ENCODE measurements at places on chromosomes 1 and 21. TPM values are rescaled to one million over a fixed set of nuclear protein-coding genes. Genes with fewer than 3 reads are reported as not detected.

Gene RNU1-1
- total RNA-seq = 2,232 TPM

- H3K36me3 ChIP-seq = no peaks in the 10 kb centered on the region
- H3K4me1 ChIP-seq = no peaks in the 10 kb centered on the region
- H3K27ac ChIP-seq = no peak overlapping the region
- no peaks in the 10 kb centered on the region for H3K27me3 ChIP-seq
Measured at GRCh38 chr21:27201197-27201596, 234.3 kb upstream of the ADAMTS5 start.

Gene MATN1
- not detected for total RNA-seq

DNA sequence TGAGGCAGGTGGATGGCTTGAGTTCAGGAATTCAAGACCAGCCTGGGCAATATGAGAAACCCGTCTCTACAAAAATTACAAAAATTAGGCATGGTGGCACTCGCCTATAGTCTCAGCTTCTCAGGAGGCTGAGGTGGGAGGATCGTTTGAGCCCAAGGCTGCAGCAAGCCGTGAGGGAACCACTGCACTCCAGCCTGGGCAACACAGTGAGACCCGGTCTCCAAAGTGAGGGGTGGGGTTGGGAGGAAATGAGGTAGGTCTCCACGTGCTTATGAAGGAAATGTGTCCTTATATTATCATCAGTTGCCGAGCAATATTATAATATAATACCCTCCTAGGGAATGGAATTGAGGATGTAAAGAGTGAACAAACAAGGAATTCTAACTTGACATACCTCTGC is 2.7 kb downstream of the TMEM50B start:
- H3K27ac ChIP-seq = no peak overlapping the region
- peaks cover 26% of the 10 kb centered on the region for H3K4me1 ChIP-seq
- no peak for DNase-seq
- peaks cover 2% of the 10 kb centered on the region for H3K27me3 ChIP-seq
- H3K4me3 ChIP-seq = peak overlapping the region; percentile 4

GRCh38 chr21:41951876-41952567 is 1.8 kb downstream of the C2CD2 start:
- H3K27ac ChIP-seq = no peak overlapping the region
- H3K4me1 ChIP-seq = peaks cover 13% of the 10 kb centered on the region
- peaks cover 23% of the 10 kb centered on the region for H3K27me3 ChIP-seq

- no peak overlapping the region for H3K27ac ChIP-seq
- H3K36me3 ChIP-seq = no peaks in the 10 kb centered on the region
- H3K4me3 ChIP-seq = no peak overlapping the region
- no peak for DNase-seq
- H3K4me1 ChIP-seq = no peaks in the 10 kb centered on the region
Measured at GRCh38 chr1:194068446-194069167, 882.2 kb upstream of the B3GALT2 start.

- H3K27me3 ChIP-seq = no peaks in the 10 kb centered on the region
- DNase-seq = no peak
- no peak overlapping the region for H3K4me3 ChIP-seq
Measured at GRCh38 chr1:176989023-176989422, 175.5 kb downstream of the ASTN1 start.

- H3K4me3 ChIP-seq = no peak overlapping the region
- no peaks in the 10 kb centered on the region for H3K36me3 ChIP-seq
- DNase-seq = no peak
- no peaks in the 10 kb centered on the region for H3K27me3 ChIP-seq
- H3K4me1 ChIP-seq = peaks cover 6% of the 10 kb centered on the region
Measured at GRCh38 chr21:29181799-29182470, 51.5 kb downstream of the MAP3K7CL start.

Gene C4BPA
- not detected for total RNA-seq

GRCh38 chr1:1797731-1798341 is 19.6 kb upstream of the NADK start:
- no peaks in the 10 kb centered on the region for H3K27me3 ChIP-seq
- no peak for DNase-seq
- H3K27ac ChIP-seq = peak overlapping the region; percentile 52
- H3K4me3 ChIP-seq = no peak overlapping the region
- peaks cover 59% of the 10 kb centered on the region for H3K36me3 ChIP-seq

GRCh38 chr1:63975481-63975880 is 201.7 kb downstream of the ROR1 start:
- H3K4me3 ChIP-seq = no peak overlapping the region
- no peaks in the 10 kb centered on the region for H3K36me3 ChIP-seq
- peaks cover 2% of the 10 kb centered on the region for H3K27me3 ChIP-seq
- H3K4me1 ChIP-seq = no peaks in the 10 kb centered on the region

GRCh38 chr1:33971018-33971710 is 107.3 kb downstream of the HMGB4 start:
- no peaks in the 10 kb centered on the region for H3K27me3 ChIP-seq
- no peak overlapping the region for H3K4me3 ChIP-seq
- no peak overlapping the region for H3K27ac ChIP-seq
- no peak for DNase-seq
- no peaks in the 10 kb centered on the region for H3K4me1 ChIP-seq

GRCh38 chr1:172351346-172351745 is 69.1 kb upstream of the C1orf105 start:
- H3K4me3 ChIP-seq = no peak overlapping the region
- no peak overlapping the region for H3K27ac ChIP-seq
- no peak for DNase-seq
- peaks cover 20% of the 10 kb centered on the region for H3K4me1 ChIP-seq
- peaks cover 9% of the 10 kb centered on the region for H3K36me3 ChIP-seq
- no peaks in the 10 kb centered on the region for H3K27me3 ChIP-seq

DNA sequence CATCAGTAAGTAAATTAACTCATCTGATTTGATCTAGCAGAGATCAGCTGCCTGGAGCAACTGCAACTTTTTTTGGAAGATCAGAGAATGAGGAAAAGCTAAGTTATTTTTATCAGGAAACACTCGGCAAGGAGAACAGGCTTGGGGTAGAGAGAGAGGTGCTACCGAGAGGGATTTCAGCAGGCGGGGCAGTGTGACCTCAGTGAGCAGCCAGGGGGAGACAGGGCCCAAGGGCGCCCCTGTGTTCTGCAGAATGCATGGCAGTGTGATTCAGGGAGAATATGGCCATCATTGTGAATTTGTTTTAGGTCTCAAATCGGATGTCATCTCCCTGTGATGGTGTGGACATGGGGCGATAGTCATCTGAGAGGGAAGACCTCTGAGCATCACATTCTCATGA is 484.1 kb upstream of the VAMP3 start:
- DNase-seq = no peak
- peaks cover 4% of the 10 kb centered on the region for H3K27me3 ChIP-seq
- H3K36me3 ChIP-seq = no peaks in the 10 kb centered on the region
- no peaks in the 10 kb centered on the region for H3K4me1 ChIP-seq
- no peak overlapping the region for H3K27ac ChIP-seq
- H3K4me3 ChIP-seq = no peak overlapping the region

DNA sequence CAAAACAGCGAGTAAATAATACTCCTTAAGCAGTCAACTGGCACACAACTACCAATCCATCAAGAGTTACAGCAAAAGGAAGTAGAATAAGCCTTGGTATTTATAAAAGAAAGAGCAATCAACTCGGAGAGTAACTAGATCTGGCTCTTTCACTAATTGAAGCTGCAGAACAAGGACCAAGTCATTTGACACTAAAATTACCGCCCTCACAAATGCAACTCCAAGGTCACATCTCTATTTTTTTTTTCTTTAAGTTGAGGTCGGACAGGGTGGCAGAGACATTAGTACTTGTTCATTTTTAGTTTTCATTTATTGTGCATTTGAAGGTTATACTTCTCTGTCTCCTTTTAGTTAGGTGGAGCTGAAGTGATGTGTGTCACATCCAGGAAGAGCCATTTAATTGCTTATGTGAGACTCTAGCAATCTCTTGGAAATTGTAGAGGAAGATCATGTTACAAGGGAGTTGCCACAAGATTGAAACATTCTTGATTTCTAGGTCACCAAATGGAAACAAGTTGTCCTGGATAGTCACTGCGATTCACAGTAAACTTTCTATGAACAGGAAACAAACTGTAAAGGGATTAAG is 138.1 kb upstream of the ADAMTS5 start:
- H3K27ac ChIP-seq = no peak overlapping the region
- H3K36me3 ChIP-seq = no peaks in the 10 kb centered on the region
- no peaks in the 10 kb centered on the region for H3K4me1 ChIP-seq
- H3K27me3 ChIP-seq = no peaks in the 10 kb centered on the region

Gene OXCT2
- 0.47 TPM for total RNA-seq

- H3K27me3 ChIP-seq = no peaks in the 10 kb centered on the region
- no peak overlapping the region for H3K27ac ChIP-seq
- no peaks in the 10 kb centered on the region for H3K4me1 ChIP-seq
- no peak overlapping the region for H3K4me3 ChIP-seq
- H3K36me3 ChIP-seq = no peaks in the 10 kb centered on the region
Measured at GRCh38 chr1:78385744-78386462, 104.9 kb upstream of the PTGFR start.

DNA sequence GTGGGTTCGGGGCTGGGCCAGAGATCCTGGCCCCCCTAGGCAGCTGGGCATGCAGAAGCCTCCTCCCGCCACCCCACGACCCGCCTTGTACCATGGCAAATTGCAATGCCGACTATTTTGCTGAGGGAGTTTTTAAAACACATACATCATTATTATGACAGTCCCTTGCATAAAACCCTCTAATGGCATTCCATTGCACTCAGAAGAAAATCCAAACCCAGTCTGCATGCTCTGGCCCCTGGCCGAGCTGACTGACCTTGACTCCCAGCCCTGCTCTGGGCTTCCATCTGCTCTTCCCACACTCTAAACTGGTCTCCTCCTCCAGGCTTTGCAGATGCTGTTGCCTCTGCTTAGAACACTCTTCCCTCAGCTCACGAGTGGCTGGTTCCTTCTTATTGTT is 28.0 kb downstream of the PADI2 start:
- H3K36me3 ChIP-seq = no peaks in the 10 kb centered on the region
- H3K4me3 ChIP-seq = no peak overlapping the region
- H3K4me1 ChIP-seq = no peaks in the 10 kb centered on the region
- no peak overlapping the region for H3K27ac ChIP-seq
- H3K27me3 ChIP-seq = no peaks in the 10 kb centered on the region

DNA sequence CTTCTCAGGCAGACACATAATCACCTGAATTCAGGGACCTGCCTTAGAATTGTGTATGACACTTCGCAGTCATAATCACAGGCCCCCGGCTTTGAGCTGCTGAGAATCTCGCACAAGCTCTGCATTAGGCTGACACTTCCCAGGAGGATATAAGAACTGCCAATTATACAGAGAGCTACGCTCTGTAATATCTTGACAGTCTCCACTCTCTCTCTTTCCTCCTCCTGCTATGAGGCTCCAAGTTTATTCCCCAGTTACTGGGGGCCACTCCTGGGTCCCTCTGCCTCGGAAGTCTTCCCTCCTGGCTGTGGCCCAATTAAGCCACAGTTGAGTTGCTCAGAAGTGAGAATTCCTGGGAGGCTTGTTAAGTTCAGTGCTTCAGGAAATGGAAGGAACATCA is 42.7 kb downstream of the EBNA1BP2 start:
- no peak overlapping the region for H3K27ac ChIP-seq
- H3K27me3 ChIP-seq = peaks cover 28% of the 10 kb centered on the region
- no peaks in the 10 kb centered on the region for H3K4me1 ChIP-seq
- no peak for DNase-seq

Gene URB1
- 17.4 TPM for total RNA-seq

DNA sequence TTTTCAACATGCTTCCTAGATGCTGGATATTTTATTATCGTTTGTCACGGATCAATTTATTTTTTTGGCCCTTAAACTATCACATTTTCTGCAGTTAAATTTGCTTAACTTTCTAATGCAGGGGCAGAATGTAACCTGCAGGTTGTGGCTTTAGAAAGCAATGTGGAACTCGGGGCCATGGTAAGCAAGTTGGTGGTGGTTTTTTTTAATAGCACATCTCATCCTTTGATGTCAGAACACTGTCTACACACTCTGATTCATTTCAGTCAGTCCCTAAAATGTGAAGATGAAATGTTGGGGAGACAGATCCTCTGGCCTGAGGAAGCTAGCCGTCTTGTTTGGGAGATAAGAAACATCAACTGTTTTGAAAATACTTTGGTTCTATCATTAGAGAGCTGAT is 89.5 kb downstream of the GALNT2 start:
- H3K36me3 ChIP-seq = no peaks in the 10 kb centered on the region
- no peak overlapping the region for H3K4me3 ChIP-seq
- H3K4me1 ChIP-seq = peaks cover 22% of the 10 kb centered on the region

DNA sequence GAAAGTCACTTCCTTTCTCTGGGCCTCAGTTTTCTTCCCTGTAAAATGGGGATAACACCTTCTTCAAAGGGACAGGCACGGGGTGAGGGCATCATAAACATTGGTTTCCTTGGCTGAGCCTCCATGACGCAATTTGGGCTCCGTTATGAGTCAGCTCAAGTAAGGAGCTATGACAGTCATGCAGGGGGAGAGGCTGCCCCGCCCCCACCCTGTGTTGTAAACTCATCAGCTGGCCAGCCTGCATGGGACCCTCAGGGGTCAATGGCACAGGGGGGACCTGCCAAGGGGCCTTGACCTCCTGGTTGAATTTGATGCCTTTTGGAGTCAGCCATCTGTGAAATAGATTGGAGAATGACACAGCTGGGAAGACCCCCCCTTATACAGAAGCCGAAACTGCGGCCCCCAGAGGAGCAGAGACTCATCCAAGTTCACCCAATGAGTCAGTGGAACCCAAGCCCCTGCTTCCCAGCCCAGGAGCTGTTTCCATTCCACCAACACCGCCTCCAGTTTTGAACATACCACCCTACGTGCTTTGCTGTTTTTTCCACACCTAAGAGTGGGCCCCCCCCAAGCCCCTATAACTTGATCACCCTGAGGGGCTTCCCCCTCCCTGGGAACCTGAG is 36.8 kb upstream of the RUNX3 start:
- H3K4me3 ChIP-seq = peak overlapping the region; percentile 92
- peaks cover 68% of the 10 kb centered on the region for H3K4me1 ChIP-seq
- no peaks in the 10 kb centered on the region for H3K27me3 ChIP-seq
- peaks cover 30% of the 10 kb centered on the region for H3K36me3 ChIP-seq
- peak overlapping the region; percentile 98 for H3K27ac ChIP-seq
- DNase-seq = peak; percentile 90

- H3K27ac ChIP-seq = no peak overlapping the region
- DNase-seq = no peak
- no peak overlapping the region for H3K4me3 ChIP-seq
- peaks cover 39% of the 10 kb centered on the region for H3K4me1 ChIP-seq
- peaks cover 29% of the 10 kb centered on the region for H3K36me3 ChIP-seq
Measured at GRCh38 chr1:161133220-161133740, 813 bp upstream of the DEDD start.

DNA sequence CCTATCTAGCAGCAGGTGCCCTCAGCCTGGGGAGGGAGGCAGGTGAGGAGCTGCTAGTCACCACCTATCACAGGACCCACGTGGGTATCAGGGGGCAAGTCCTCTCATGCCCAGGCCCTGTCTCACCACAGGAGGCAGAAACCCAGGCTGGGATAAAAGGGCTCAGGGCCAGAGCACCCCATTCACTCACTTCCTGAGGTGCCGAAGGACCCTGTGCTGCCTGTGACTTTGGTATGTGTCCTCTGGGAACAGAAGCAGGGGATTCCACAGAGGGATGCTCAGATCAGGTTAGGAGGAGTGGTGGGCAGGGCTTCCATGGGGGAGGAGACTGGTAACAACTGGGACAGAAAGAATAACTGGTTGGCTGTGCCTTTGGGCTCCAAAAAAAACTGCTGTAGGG is at the start of gene LCE1E:
TSS of gene LCE1E (plus strand) at position 181 of the 400 bp plus-strand sequence. CDS start 1,043 bp downstream, outside the sequence.
- no peaks in the 10 kb centered on the region for H3K36me3 ChIP-seq
- no peak within 1 kb of the TSS for H3K27ac ChIP-seq
- H3K4me1 ChIP-seq = no peaks in the 10 kb centered on the region
- H3K27me3 ChIP-seq = peaks cover 14% of the 10 kb centered on the region

Data from activated CD8-positive, alpha-beta T cell treated with anti-CD3 and anti-CD28 coated beads, Interleukin-2, amount 10 ng/mL, durations not matched to agents 7 days and 5 days (primary cell).